Sigmoid colon (tissue), 7 donors: ENCODE measurements at places on chromosomes 5 and 9. TPM values are rescaled to one million over a fixed set of nuclear protein-coding genes. Genes with fewer than 3 reads are reported as not detected.

Gene SEMA5A
- total RNA-seq = 2.8 TPM

- DNase-seq = peak; percentile 58
Observed at GRCh38 chr9:93112116-93112863, 16.3 kb downstream of the CARD19 start.

Gene SPINK9
- total RNA-seq = not detected

DNA sequence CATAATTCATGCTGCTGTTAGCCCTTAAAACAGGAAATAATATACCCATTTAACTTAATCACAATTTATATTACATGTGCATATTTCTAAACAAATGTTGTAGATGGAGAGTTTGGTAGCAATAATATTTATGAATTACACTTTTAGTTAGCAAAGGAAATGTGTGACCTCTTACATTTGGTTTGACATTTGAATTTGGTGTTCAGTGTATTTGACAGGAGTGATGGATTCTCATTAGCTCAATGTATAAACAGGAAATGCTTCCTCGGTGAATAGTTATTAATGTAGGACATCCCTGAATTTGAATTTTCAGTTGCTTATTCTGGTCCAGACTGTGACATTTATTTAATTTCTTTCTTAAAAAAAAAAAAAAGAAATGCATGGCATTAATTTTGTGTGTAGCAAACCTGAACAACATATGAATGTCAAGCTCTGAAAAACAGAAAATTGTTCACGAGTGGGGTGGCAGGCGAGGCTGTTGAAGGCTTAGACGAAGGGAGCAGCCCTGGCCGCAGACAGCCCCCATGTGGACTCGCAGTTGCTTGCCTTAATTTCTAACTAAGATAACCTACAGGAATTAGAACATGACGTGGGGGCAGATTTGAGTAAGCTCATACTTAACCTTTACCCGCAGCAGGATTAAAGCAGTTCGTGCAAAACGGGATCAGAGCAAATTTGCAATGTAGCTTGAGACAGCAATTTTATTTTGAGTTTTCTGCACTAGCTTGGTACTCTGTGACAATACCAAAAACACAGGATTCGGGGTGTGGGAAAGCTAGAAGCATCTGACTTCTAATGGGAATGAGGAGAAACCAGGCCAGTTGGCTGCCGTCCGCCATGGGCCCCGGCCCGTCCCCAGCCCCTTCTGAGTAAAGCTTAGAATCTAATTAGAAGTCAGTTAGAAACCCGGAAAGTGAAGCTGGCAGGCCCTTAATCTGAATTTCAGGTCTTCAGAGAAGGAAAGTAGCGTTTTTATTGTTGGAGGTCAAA lies 134.3 kb downstream of the MACROH2A1 start:
- DNase-seq = no peak

DNA sequence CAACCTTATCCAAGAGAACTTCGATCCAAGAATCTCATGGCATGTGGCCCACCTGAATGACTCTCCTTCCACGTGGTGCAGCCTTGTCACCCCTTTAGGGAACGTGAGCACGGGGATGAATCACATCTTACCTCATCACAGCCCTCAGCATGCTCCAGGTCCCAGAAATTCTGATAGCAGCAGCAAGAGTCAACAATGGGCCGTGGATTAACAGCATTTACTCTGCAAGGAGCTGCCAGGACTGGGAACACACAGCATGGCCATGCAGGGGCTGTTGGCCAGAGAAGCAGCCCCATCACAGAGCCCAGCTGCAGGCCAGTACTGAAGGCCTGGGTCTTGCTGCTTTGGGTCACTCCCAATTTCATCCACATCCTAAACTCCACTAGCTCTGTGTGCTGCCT lies 150.4 kb downstream of the C5orf15 start:
- peak; percentile 78 for DNase-seq

GRCh38 chr9:115643948-115644727 lies 509.5 kb upstream of the PAPPA start:
- no peak for DNase-seq

GRCh38 chr5:159338118-159338517 lies 7.8 kb upstream of the IL12B start:
- DNase-seq = no peak

DNA sequence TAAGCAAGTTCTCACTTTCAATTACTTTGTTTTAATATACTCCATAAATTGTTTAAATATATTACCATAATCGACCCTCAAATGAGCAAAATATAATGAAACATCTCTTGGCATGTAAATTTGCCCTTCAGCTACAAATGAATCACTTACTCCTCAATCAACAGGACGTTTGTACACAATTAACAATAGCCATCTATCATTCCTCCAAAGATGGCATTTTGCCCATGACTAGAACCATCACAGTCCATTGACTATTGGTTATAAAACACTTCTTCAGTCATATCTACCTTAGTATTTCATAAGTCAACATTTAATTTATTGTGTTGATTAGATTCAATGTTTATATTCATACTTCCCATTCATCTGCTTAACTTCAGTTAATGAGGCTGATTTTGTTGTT lies 127.2 kb downstream of the CTNND2 start:
- DNase-seq = no peak

Gene SLC45A2
- total RNA-seq = not detected

DNA sequence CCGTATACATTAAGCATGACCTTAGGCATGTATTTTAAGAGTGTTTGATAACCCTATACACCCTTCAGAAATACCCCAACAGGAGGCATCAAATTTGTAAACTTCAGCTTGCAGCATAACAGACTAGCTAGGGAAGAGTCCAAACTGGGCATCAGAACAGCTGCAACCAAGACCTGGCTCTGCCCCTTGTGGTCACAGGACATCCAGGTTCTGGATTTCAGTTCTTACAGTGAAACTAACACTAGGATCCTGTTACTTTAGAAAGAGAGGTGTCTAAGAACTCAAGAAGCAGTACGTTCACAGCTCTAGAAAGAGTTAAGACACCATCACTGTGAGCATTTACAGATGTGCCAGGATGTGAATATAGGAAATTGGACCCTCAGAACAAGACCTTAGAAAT lies 229.8 kb downstream of the BNC2 start:
- no peak for DNase-seq

GRCh38 chr5:76149636-76150035 lies 66.5 kb downstream of the SV2C start:
- no peak for DNase-seq

GRCh38 chr5:43646992-43647391 lies 44.0 kb downstream of the NNT start:
- no peak for DNase-seq

DNA sequence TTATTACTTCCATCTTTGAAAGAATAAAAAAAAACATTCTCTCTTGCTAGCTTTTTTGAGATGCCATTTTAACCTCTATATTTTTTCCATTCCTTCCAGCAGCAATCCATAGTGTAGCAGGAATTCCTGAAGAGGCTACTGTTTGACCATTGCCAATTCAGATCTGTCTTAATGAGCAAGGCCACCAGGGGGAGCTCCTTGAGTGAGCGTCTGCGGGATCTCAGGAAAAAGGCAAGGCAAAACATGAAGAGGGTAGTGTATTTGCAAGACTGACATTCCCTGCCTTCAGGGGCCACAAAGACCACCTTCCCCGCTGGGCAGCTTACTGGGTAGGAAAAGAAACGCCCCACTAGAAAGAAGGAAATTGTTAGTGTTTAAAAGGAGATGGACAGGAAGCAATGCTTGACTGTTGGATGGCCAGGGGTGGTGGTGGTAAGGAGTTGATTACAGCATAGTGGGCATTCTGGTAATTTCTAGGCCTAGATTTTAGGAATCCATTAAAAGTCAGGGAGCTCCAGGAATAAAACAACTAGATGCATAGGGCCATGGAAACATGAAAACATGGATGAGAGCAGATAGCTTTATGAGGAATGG lies 206.6 kb upstream of the HAPLN1 start:
- DNase-seq = peak; percentile 63

DNA sequence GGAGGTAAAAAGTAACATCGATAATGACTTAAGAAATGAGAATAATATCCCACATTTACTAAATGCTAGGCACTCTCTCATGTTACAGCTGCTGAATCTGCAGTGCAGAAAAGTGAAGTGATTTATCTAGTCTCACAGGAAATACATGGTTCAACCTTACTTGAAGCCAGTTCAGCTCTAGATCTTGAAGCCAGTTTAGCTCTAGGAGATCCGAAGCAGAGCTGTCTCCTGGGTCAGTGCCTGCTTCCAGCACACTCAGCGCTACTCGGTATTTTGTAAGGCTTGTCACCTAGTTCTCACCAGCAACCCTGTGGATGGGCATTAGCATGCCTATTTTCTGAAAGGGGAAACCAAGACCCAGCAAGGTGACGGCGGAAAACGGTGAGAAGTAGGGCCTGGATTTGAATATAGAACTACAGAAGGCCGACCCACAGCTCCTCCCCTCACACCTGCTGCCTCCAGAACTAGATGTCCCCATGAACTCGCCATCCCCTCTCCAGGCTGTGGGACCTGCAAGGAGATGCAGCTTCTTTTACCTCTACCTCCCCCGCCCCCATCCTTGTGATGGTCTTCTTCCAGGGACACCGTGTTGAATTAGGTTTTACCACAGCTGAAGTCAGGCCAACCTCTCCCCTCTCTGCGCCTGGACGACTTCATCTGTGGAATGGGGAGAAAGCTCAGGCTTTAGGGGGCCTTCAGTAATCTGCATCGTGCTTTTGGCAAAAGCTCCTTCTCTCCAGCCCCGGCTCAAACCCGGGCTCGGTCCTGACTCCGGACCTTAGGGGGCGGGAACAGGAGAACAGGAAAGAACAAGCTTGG lies 4.4 kb upstream of the MSX2 start:
- no peak for DNase-seq
